ENCODE measurements at places on chromosomes 16 and 17.

DNA sequence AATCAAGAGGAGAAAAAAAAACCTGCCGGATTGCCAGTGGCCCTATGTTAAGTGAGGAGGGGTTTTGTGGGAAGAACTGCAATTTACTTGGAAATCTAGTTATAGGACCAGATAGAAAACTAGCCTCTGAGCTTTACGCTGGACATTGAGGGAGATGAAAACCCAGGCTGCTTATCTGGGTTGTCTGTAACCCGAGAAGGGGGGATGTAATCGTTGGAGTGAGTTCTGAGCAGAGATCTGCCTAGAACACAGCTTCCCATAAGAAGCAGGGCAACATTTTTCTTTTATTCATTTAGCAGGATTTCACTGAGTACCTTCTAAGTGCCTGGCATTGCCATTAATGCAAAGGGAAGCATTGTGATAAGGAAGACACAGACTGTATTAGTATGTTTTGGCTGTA lies 70.6 kb downstream of the KATNIP start:
- DNase-seq: no peak

DNA sequence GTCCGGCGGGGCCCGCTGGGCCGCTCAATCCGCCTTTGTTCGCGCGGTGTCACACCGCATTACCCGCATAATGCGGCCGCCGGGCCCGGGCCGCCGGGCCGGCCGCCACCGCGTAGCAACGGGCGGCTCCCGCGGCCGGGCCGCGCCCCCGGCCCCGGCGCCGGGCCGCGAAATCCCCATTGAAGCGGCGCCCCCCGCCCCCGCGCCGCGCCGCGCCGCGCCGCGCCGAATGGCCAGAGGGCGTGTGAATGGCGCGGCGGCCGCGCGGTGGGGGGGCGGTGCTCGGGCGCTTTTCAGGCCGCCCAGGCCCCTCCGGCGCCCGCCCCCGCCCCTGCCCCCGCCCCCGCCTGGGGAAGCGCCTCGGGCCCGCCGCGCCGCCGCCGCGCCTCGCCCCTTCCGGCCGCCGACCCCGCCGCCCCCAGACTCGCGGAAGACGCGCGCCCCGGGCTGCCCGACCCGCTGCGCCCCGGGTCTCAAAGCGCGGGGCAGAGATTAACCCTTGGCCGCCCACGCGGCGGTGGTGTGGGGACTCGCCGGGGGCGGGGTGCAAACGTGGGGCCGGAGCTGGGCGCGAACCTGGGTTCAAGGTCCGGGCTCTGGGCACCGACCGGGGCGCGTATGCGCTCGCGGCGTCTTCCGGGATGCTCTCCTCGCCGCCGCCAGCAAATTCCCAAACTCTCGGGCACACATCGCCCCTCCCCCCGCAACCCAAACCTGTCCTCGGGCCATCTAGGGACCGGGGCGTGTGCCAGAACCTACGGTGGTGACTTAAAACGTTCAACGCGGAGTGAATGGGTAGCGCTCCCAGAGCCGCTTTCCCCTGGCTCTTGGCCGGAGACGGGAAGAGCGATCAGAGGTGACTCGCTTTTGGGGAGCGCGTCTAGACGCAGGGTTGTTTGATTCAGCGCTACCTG lies 46.7 kb downstream of the WNT3 start:
- peak; percentile 37 for DNase-seq

- DNase-seq: no peak
Observed at GRCh38 chr16:31508706-31509195, 560 bp upstream of the RUSF1 start.

- DNase-seq: no peak
Observed at GRCh38 chr16:67372664-67373063, 20.6 kb downstream of the TPPP3 start.

- no peak for DNase-seq
Observed at GRCh38 chr16:8675183-8676159, 1.1 kb downstream of the ABAT start.

GRCh38 chr16:56368545-56368944 lies 56.8 kb downstream of the AMFR start:
- no peak for DNase-seq

GRCh38 chr17:81941484-81942166 lies 4.5 kb upstream of the PYCR1 start:
- no peak for DNase-seq

DNA sequence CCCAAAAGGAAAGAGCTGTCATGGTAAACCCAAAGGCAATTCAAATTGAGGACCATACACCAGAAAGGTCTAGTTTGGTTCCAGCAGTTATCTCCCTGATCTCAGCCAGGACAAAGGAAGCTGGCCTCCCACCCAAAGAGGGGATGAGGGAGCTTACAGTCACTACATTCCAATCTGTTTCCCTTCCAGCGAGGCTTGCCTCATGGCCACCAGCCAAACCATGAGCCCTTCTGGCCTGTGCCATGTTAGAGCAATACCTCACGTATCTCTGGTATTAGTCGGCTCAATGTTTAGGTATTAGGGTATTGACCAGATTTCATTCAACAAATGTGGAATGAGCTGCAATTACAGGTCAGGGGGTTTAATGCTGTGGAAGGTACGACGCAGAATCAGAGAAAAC lies 8.4 kb downstream of the NDUFAB1 start:
- no peak for DNase-seq

- DNase-seq: no peak
Observed at GRCh38 chr16:88867581-88868246, 1.3 kb upstream of the PABPN1L start.

GRCh38 chr17:56819431-56820145 lies 14.1 kb downstream of the C17orf67 start:
- peak; percentile 82 for DNase-seq

DNA sequence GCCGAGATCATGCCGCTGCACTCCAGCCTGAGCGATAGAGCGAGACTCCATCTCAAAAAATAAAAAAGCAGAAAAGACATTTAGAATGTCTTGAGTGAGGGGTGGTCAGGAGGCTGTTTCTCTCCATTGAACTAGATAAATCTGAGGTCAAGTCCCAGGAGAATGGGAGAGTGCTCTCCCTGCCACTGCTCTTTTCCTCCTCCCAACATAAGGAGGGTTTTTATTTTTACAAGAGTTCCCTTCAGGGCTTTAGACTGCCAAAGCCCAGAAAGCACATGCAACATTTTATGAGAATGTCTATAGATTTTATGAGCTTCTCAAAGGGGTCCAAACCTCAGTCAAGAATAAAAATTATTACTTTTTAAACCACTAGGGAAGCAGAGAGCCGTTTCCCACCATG lies 1.6 kb downstream of the RND2 start:
- DNase-seq: no peak

- no peak for DNase-seq
Observed at GRCh38 chr17:74623693-74624093, at the start of gene CD300E. CD300E (minus strand) TSS chr17:74623738; CDS start chr17:74623621, 117 bp downstream.

GRCh38 chr17:17258011-17258410 lies 21.0 kb upstream of the FLCN start:
- no peak for DNase-seq

DNA sequence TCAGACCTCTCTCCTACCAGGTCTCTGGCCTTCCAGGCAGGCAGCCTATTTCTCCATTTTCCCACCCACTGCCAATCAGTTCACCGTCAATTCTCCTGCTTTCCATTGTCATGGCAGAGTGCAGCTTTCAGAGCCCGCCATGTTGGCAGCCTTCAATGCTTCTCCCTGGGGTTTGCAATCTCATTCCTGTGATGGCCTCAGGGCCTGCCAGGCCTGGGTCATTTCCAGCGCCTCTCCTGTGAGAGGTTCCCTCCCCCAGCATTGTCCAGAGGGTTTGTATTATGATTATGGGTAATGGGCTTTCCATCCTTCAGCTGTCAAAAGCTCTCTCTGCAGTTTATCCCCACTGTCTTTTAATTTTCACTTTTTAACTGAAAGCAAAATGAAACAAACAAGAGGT lies 716.6 kb upstream of the CDH8 start:
- DNase-seq: no peak

DNA sequence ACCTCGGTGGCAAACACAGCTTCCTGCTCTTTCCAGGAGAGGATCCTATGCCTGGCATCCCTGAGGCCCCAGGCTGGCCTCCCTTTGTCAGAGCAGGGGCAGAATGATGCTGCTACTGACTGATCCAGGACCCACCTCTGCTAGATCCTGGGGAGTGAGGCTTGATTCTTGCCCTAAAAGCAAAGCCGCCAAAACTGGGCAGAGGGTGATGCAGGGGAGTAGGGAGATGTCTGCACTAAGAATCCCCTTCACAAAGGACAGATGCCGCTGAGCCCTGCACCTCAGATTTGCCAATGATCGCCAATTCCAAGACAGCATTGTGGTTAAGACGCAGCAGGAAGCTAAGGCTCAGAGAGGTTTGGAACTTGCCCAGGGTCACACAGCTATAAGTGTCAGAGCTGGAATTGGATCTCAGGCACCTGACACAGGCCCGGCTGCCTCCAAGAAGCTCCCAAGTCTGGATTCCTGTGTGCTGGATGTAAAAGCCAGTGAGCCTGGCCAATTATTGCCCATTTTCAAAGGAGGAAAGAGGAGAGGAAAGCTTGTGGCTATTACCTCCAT lies 60.7 kb upstream of the TNRC6C start:
- DNase-seq: no peak

DNA sequence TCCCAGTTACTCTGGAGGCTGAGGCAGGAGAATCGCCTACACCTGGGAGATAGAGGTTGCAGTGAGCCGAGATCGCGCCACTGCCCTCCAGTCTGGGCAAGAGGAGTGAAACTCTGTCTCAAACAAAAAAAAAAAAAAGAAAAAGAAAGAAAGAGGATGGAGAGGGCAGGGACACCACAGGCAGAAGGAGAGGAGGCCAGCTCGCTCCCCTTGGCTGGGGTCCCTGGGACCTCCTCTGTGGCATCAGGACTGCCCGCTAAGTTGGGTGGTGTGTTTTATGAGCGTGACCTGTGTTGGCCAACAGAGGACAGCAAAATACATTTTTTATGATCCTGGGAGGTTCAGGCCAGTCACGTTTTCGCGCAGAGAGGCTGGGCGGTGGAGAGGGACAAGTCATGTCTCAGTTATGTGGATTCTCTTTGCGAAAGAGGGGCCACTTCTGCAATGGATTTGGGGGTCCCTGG lies 229.6 kb downstream of the MRTFB start:
- DNase-seq: no peak

DNA sequence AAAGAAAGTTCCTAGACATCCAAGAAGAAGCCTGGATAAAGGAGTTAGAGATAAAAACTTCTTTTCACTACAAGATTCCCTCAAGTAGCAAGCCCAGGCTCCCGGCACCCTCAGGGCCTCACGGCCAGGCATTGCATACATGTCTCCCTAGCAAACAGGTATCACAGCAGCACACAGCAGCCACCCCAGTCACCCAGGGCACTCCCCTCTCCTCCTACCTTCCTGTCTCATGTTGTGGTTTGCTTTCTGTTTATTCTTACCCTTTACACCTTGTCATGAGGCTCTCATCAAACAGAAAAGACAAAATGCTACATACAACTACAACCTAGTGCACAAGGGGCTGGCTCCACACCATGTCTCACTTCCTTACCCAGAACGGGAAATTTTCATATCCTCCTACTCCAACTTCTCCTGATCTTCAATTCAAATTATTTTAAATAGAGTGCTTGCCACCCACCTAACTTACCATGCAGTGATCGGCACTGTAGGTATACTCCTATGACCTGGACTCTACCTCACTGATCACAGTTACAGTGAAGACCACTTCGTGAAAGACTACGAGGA lies 42.7 kb downstream of the XPO6 start:
- DNase-seq: no peak

GRCh38 chr17:6358131-6358530 lies 76.8 kb downstream of the AIPL1 start:
- DNase-seq: no peak

GRCh38 chr17:4247361-4247970 lies 16.3 kb downstream of the ANKFY1 start:
- DNase-seq: no peak

- DNase-seq: no peak
Observed at GRCh38 chr16:11333702-11334101, 11.6 kb upstream of the RMI2 start.

- DNase-seq: peak; percentile 69
Observed at GRCh38 chr17:74923538-74924249, 379 bp upstream of the OTOP2 start.

- no peak for DNase-seq
Observed at GRCh38 chr17:45230787-45231480, 9.2 kb downstream of the FMNL1 start.

DNA sequence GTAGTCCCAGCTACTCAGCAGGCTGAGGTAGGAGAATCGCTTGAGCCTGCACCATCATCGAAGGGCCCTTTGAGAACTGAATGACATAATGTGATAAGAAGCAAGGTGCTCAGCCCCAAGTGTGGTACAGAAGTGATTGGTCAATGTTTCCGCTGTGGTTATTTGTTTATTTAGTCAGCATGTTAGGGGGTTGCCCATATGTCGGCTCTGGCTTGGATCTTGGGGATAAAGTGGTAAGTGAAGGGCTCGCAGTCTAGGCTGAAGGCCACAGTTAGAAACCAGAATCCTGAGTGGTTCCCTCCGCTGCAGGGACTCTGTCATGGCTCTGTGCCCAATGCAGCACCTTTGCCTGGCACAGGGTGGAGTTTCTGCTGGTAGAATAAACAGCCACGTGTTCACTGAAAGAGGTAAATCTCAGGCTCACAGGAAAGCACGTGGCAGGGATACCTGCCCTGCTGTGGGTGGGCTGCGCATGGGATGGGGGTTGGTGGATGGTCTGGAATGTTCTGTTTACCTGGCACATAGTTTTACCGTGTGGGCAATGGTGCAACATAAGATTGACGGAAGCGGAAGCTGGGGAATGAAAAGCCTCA lies 35.4 kb downstream of the SYT17 start:
- DNase-seq: no peak

DNA sequence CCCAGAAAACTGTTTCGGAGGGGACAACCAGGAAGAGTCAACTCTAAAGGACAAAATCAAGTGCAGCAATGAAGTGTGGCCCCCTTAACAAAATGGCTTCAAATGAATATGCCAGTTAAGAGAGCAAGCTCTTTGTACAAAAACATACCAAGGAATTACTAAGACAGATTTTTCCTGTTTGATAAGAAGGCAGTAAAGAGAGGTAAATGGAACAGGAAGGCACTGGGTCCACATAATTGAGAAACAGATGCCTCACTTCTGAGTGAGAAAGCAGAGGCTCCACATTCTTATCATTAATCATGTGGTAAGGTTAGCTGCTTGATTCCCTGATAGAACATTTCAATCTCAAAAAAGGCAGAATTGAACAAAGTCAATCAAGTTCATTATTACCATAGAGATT lies 44.9 kb downstream of the MBTD1 start:
- DNase-seq: no peak

- no peak for DNase-seq
Observed at GRCh38 chr16:11224096-11224893, 31.7 kb downstream of the SOCS1 start.

GRCh38 chr16:397736-398332 lies 835 bp downstream of the NME4 start:
- DNase-seq: peak; percentile 73

Data from neural crest cell (in vitro differentiated cells).